ENCODE measurements at places on chromosomes 13 and 19.

DNA sequence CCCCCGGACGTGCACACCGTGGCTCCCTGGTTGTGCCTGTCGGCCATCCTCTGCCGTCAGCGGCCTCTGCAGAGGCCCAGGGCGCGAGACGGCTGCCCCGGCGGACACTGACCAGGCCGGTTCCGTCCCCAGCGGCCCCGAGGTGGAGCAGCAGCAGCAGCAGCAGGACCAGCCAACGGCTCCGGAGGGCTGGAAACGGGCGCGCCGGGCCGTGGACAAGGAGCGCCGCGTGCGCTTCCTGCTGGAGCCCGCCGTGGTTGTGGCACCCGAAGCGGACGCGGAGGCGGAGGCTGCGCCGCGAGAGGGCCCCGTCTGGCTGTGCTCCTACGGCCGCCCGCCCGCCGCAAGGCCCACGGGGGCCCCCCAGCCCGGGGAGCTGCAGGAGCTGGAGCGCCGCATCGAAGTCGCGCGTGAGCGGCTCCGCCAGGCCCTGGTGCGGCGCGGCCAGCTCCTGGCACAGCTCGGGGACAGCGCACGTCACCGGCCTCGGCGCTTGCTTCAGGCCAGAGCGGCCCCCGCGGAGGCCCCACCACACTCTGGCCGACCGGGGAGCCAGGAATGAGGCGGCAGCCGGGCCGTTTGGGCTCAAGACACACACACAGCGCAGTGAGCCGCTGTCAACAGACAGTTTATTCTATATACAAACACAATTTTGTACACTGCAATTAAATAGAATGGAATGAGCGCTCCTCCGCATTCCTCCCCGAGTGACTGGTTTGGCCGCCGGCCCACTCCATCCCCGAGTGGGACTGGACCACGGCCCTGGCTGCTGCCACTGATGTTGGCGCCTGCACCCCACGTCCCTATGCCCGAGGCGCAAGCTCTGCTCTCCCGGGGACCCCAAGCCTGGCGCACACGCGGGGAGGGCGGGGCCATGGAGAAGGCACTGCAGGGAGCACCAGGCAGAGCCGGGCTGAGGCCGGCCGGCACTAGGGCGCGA is 9.1 kb downstream of the GRIN3B start:
- DNase-seq: no peak

DNA sequence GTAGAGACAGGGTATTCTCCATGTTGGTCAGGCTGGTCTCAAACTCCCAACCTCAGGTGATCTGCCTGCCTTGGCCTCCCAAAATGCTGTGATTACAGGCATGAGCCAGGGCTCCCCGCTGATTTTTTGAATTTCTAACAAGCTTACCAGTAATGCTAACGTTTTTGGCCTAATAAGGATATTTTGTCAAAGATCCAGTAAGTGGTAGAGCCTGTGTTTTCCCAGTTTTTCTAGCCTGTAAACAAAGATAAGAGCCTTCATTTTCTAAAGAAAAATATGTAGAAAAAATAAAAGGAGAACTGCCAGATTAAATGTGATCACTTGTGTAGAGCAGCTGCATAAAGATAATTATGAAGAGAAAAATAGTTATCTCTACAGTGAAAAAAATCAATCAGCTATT is 37.7 kb downstream of the ZNF93 start:
- no peak for DNase-seq

GRCh38 chr13:64869539-64869938 is 2360.6 kb downstream of the PCDH9 start:
- no peak for DNase-seq

GRCh38 chr19:48587387-48587786 is 19.2 kb upstream of the SPACA4 start:
- no peak for DNase-seq

DNA sequence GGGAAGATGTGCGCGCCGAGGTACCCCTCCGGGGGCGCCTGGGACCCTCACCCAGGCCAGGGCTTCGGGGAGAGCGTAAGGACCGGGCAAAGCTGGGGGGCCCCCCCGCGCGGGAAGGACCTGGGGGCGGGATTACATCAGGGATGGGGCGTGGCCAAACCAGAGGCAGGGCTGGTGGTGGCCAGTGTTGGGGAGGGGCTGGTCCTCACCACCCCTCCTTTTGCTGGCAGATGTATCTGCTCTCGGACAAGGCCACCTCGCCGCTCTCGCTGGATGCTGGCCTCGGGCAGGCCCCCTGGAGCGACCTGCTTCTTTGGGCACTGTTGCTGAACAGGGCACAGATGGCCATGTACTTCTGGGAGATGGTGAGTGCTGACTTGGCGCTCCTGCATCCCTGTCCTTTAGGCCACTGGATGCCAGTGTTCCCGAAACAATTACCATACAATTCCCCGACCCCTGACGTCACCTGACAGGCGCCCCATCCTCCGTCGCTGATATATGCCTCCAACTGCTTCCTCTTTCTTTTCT is 25.3 kb downstream of the TRPM4 start:
- DNase-seq: no peak

- no peak for DNase-seq
Measured at GRCh38 chr13:113802090-113802531, 43.1 kb downstream of the TMEM255B start.

GRCh38 chr13:84413016-84413415 is 530.7 kb upstream of the SLITRK1 start:
- no peak for DNase-seq

DNA sequence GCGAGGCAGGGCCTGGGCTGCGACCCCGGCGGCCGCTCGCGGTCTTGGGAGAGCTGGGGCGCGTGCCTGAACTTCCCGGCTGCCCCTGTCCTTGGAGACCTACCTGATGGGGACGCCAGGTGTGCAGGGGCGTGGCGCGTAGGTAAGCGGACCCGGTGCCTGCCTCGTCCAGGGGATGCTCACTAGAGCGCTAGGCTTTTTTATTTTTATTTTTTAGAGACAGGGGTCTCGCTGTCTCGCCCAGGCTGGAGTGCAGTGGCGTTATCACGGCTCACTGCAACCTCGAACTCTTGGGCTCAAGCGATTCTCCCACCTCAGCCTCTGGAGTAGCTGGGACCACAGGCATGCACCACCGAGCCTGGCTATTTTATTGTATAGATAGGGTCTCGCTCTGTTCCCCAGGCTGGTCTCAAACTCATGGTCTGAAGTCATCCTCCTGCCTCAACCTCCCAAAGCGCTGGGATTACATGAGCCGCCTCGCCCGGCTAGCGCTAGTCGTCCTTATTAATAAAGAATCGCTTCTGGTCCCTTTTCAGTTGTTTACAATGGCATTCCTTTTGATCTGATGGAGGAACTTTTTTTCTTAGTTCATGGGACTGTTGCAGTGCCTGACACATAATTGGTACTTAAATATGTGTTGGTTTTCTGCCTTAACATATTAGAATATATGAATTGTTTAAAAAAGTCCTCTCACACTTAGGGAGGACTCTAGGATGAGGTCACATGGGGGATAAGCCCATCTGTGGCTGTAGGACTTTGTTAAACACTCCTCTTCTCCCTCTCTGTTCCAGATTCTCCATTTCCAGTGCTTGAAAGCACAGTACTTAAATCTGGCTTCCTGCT is 812 bp downstream of the DPY19L3 start:
- no peak for DNase-seq

DNA sequence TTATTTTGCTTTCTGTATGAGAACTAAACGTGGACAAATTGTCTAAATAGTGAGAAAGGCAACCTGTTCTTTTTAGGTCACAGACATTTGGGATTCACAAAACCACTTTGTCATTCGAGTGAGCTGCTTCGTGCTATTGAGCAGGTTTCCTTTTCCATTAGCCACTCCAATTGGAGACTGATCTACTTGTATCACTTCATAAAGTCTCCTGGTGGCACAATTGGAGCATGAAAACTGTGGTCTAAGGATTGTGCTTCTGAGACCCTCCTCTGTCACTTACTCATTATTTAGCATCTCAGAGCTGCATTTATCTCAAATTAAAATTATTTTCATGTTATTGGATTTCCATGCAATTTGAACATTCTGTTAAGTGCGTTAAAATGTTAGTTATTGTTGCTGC is 397.7 kb downstream of the TDRD3 start:
- DNase-seq: no peak

DNA sequence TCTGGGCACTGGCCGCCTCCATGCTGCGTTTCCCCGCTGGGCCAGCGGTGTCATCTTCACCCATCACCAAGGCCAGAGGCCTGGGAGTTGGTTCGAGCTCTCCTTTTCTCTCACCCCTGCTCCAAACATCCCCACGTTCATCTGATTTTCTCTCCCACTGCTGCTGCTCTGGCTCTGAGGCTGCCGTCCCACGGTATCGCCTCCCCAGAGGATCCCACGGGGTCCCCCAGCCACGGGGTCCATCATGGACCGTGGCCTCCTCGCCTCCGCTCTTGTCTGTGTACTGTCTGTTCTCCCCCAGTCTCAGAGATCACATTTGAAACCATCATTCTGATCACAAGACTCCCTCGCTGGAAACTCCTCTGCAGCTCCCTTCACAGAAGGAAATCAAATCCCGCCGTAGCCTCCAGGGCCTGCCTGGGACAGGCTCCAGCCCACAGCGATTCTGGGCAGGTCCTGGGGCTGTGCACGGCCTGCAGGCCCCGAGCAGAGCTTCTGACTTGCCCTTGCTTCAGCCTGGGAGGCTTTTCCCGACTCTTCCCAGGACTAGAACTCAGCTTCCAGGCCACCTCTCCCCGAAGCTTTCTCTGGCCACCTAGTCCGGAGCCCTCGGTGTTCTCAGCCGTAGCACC is 64.2 kb downstream of the SOX1 start:
- no peak for DNase-seq

DNA sequence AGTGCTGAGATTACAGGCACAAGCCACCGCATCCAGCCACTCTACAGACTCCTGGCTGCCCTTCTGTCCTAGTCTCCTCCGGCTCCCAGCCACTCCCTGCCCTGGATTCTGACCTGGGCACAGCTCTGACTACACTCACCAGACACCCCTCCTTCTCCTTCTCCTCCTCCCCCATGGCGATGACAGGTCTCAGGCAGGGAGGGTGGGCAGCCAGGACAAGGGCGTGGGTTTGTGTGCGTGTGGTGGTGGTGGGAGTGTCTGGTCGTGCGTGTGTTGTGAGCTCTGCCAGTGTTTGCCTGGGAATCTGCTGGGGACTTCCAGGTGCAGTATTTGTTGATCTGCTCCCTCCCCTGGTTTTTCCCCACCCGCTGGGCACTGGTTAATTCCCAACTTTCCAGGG is 3.0 kb upstream of the NCCRP1 start:
- no peak for DNase-seq

GRCh38 chr13:110338441-110339101 is 31.5 kb downstream of the COL4A2 start:
- DNase-seq: no peak

DNA sequence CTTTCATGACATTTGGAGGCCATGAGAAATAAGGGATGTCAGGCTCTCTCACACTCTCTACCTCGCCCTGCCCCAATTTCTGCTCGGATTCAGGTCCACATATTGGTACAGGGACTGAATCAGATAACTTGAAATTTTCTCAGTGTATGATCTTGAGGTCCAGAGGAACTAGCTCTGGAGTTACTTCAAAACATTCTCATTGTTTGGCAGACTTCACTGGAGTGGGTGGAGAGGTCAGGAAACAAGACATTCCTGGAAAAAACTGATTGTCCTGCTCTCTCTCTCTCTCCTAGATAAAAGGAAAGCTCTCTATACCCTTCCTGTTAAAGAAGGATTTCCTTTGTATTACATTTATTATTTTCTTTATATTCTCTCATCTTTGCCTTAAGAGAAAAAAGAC is 428.1 kb upstream of the DACH1 start:
- no peak for DNase-seq

- DNase-seq: no peak
Measured at GRCh38 chr13:46295491-46296114, 83.9 kb downstream of the LRRC63 start.

- no peak for DNase-seq
Measured at GRCh38 chr13:57346786-57347185, 179.8 kb downstream of the PRR20E start.

GRCh38 chr19:19477705-19478383 is 37.5 kb downstream of the TSSK6 start:
- no peak for DNase-seq

GRCh38 chr19:32630338-32630737 is 44.6 kb downstream of the ANKRD27 start:
- DNase-seq: no peak

- no peak for DNase-seq
Measured at GRCh38 chr13:44874886-44875630, 114.2 kb downstream of the NUFIP1 start.

DNA sequence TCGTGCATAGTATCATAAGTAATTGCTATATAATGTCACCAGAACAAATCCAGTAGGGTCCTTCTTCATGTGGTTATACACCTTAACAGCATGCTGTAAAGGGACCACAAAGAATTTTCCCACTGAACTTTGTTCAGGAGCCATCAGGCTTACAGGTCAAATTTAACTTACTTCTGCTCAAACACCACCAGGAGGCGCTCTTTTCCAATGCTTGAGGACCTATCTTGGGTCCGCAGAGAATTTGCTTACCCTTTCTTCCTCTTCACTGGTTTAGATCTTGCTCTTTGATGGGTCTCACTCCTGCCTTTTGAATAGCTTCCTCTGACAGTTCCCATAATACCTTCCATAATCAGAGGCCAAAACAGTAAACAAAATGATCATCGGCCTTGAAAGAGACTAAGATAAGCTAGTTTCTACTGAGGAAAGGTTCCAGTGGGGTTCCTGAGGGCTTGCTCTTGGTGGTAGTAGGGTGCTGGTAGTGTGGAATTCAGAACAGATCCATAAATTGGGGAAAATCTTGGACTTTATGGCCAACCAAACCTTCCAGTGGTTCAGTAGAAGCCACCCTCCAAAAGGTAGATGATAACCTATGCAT is 37.4 kb downstream of the SCGB2B2 start:
- no peak for DNase-seq

GRCh38 chr19:1796395-1797142 is 15.5 kb downstream of the ATP8B3 start:
- DNase-seq: no peak

DNA sequence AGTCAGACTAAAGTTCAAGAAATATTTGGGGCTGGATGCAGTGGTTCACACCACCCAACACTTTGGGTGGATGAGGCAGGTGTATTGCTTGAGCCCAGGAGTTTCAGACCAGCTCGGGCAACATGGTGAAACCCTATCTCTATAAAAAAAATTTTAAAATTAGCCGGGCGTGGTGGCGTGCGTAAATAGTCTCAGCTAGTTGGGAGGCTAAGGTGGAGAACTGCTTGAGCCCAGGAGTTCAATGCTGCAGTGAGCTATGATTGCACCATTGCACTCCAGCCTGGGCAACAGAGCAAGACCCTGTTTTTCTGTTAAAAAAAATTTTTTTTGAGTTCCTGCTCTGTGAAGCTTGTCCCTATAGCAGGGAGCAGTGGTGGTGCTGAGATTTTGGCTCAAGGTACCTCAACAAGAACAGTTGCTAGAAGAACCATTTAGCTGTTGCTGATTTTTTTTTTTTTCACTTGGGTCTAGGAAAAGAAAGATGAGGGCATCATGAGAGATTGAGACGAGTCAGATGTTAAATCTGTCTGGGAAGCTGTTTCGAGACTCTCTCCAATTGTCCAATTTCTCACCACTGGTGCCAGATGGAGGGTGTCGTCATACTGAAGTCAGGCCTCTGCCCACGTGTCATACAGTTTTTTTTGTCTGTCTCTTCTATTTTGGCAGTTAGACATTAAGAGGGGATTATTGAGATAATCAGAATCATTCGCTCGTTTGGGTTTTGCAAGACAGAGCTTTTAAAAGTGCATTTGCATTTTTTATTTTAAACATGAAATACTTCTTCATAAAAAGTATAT is 3.7 kb downstream of the SLC25A42 start:
- no peak for DNase-seq

- DNase-seq: no peak
Measured at GRCh38 chr13:39417131-39417530, 185.9 kb downstream of the LHFPL6 start.

All from cortex of kidney (tissue), 1 donor.